T-cell (primary cell): ENCODE measurements at places on chromosomes 16 and 17.

DNA sequence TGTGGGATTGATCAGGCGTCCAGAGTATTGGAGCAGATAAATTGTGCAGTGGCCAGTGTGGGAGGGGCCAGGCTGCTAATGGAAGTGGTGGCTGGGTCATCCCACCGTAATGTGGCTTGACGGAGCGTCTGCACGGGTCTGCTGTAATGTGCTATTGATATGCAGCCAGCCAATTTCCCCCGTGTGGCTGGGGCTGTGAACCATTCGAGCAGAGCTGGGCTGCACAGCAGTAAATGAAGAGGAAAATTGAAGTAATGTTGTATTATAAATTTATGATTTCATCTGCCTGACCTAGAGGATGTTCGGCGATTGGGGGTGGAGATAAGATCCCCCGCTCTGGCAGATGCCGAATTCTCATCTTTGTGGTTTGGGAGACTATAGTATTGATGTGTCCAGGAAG lies 121.5 kb downstream of the CCDC182 start:
- no peak for DNase-seq
- peaks cover 23% of the 10 kb centered on the region for H3K36me3 ChIP-seq
- no peak overlapping the region for H3K27ac ChIP-seq
- H3K4me1 ChIP-seq, result no peaks in the 10 kb centered on the region

DNA sequence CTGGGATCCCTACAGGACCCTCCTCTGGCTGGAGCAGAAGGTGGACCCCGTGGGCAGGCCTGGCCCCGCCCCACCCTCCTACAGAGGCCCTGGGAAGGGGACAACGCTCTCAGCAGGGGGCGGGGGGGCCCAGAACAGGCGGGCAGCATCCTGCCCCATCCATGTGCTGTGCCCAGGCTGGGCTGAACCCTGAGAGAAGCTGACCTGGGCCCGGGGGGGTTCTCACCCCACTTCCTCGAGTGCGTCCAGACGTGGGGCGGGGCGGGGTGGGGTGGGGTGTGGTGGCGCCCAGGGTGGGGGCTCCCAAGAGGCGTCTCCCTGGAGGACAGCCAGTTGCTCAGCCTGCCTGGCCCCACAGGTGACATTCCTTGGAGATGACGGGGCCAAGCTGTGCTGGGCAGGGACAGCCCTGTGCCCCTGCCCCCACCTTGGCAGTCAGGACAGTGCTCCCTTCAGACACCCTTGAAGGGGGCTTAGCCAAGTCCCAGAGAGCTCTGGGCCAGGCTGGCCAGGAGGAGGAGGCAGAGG lies 390 bp upstream of the UNC13D start:
- H3K4me1 ChIP-seq, result peaks cover 59% of the 10 kb centered on the region
- H3K4me3 ChIP-seq, result peak overlapping the region; percentile 84
- H3K27ac ChIP-seq, result peak overlapping the region; percentile 91
- peaks cover 63% of the 10 kb centered on the region for H3K36me3 ChIP-seq

DNA sequence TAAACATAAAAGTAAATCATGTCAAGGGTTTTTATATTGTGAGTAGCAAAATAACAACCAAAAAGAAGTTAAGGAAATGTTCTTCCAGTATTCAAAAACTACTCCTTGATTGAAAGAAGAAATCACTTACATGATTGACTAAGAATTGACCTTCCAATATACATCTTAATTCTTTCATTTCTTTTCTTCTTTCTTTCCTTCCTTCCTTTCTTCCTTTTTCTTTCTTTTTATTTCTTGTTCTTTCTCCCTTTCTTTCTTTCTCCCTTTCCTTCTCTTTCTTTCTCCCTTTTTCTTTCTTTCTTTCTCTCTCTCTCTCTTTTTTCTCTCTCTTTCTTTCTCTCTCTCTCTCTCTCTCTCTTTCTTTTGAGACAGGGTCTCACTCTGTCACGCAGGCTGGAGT lies 60.7 kb upstream of the SOX9 start:
- H3K4me3 ChIP-seq, result no peak overlapping the region
- DNase-seq, result no peak

DNA sequence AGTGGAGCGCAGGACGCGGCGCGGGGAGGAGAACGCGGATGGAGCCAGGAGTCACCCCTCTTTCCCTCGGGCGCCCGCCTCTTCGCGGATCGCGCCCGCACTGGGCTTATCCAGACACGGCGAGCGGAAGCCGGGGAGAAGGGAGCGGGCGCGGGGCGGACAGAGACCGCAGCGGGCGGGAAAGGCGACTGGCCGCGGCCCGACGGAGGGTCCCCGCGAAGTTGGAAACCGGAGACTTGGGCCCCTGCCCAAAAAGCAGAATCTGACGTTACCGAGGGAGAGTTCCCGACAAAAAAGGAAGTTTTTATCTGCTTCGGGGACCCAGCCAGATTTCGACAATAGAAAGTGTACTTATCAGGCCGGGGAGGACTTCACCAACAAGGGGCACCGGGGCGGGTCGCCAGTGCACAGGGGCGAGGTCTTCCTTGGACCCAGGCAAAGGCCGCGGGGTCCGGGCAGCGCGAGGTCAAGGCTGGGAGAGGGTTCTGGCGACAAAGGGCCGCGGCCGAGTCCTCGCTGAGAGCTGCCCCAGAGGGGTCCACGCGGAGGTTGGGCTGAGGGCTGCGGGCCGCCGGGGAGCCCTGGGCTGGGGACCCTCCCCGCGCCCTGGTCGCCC lies 519 bp downstream of the ST6GALNAC2 start:
- peaks cover 26% of the 10 kb centered on the region for H3K4me1 ChIP-seq
- H3K27me3 ChIP-seq, result peaks cover 11% of the 10 kb centered on the region
- no peak for DNase-seq
- peak overlapping the region; percentile 58 for H3K4me3 ChIP-seq
- no peaks in the 10 kb centered on the region for H3K36me3 ChIP-seq

GRCh38 chr16:81014672-81015071 lies 7.7 kb downstream of the CENPN start:
- no peaks in the 10 kb centered on the region for H3K27me3 ChIP-seq
- no peak overlapping the region for H3K27ac ChIP-seq
- no peak overlapping the region for H3K4me3 ChIP-seq
- H3K36me3 ChIP-seq, result no peaks in the 10 kb centered on the region
- no peaks in the 10 kb centered on the region for H3K4me1 ChIP-seq

GRCh38 chr16:56889206-56889605 lies 24.2 kb downstream of the SLC12A3 start:
- no peak overlapping the region for H3K27ac ChIP-seq
- H3K4me3 ChIP-seq, result no peak overlapping the region
- H3K4me1 ChIP-seq, result no peaks in the 10 kb centered on the region
- H3K27me3 ChIP-seq, result no peaks in the 10 kb centered on the region

- no peaks in the 10 kb centered on the region for H3K36me3 ChIP-seq
- H3K27me3 ChIP-seq, result peaks cover 12% of the 10 kb centered on the region
- peaks cover 29% of the 10 kb centered on the region for H3K4me1 ChIP-seq
- H3K27ac ChIP-seq, result no peak overlapping the region
- peak overlapping the region; percentile 62 for H3K4me3 ChIP-seq
Measured at GRCh38 chr17:43547189-43547550, 1.0 kb upstream of the ETV4 start.

DNA sequence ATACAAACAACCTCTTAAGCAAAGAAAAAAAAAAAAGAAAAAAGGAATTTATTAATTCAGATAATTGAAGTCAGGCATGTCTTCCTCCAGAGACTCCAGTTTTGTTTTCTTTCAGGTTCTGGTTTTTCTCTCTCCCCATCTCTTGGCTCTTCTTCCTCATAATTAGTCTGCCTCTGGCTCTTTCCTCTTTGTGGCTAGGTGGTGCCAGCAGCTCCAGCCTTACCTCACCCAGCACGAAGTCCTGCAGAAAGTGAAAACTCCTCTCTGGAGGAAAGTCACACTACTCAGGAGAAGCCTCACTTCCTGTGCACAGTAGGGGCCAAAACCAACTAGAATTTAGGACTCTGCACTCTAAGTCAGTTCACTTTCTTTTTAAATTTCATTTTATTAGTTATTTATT lies 10.3 kb upstream of the NFAT5 start:
- H3K36me3 ChIP-seq, result no peaks in the 10 kb centered on the region
- H3K27ac ChIP-seq, result no peak overlapping the region
- H3K27me3 ChIP-seq, result peaks cover 3% of the 10 kb centered on the region
- no peak overlapping the region for H3K4me3 ChIP-seq
- DNase-seq, result no peak

- H3K27me3 ChIP-seq, result peaks cover 76% of the 10 kb centered on the region
- no peaks in the 10 kb centered on the region for H3K36me3 ChIP-seq
- H3K27ac ChIP-seq, result no peak overlapping the region
- DNase-seq, result no peak
- peaks cover 75% of the 10 kb centered on the region for H3K4me1 ChIP-seq
Measured at GRCh38 chr17:42675965-42676423, 800 bp downstream of the PLEKHH3 start.

- no peaks in the 10 kb centered on the region for H3K4me1 ChIP-seq
- H3K36me3 ChIP-seq, result peaks cover 41% of the 10 kb centered on the region
- no peaks in the 10 kb centered on the region for H3K27me3 ChIP-seq
Measured at GRCh38 chr16:4749700-4750257, 15.4 kb downstream of the DNAAF8 start.

GRCh38 chr16:73204359-73205152 lies 156.6 kb upstream of the ZFHX3 start:
- DNase-seq, result no peak
- H3K4me3 ChIP-seq, result no peak overlapping the region
- no peaks in the 10 kb centered on the region for H3K4me1 ChIP-seq
- H3K27ac ChIP-seq, result no peak overlapping the region
- no peaks in the 10 kb centered on the region for H3K27me3 ChIP-seq

DNA sequence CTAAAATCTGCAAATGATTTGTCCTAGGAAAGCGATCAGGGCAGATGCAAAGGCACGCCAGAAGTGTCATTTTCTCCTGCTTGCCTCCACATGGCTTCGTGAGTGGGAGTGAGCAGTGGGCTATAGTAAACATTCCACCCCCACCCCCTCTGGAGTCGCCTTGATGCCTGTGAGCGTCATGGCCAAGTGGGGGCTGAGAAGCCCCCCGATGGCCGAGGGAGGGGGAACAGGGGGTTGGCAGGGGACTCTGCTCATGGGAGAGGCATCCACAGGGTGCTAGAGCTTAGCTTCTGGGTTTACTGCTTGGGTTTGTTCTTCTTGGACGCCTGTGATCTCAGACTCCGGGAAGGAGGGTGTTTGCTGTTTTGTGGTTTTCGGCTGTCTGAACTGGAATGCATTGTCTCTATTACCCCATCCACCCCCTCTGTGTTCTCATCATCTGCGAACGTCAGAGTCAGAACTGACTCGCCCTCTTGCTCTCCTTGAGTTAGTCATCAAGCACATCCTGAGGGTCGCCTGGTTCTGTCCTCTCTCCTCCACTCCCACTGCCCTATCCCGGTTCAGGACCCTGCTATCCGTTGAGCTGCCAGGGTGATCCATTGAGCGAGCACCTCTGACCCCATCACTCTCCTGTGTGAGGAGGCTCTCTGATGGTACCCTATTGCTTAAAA lies 15.4 kb downstream of the TNS4 start:
- H3K27ac ChIP-seq, result no peak overlapping the region
- H3K4me1 ChIP-seq, result peaks cover 71% of the 10 kb centered on the region
- no peaks in the 10 kb centered on the region for H3K36me3 ChIP-seq
- DNase-seq, result no peak

DNA sequence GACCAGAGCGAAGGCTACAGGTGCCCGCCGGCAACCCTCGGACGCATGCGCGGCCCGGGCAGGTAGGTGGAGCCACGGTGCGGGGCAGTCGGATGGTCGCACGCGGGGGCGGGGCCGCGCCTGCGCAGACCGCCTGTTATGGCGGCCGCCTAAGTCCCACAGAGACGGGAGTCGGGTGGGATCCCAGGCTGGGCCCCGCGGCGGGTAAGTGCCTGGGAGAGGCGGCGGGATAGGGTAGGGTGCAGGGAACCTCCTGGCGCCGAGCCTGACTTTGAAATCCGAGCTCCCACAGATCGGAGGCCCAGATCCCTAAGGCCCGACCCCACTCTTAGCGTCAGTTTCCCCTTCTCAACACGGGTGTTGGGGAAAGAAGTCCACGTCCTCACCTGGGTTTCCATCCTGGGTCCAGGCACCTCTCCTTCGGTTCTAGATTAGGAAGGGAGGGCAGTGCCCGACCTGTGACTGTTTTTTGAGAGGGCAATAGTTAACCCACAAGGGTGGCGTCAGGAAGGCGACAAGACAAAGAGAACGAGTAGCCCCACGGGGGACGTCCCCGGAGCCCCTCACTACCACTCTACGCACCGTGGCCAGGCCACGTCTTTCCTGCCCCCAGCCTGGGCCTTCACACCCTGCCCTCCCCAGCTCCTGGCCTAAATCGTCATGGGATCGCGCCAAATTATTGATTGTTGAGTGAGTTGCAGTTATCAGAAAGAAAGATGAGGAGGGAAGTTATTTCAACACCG lies at the start of gene METTL22:
METTL22 (plus strand) TSS at position 127 of the 743 bp plus-strand sequence. CDS start 3,968 bp downstream, outside the sequence.
- DNase-seq, result peak; percentile 91
- peaks cover 9% of the 10 kb centered on the region for H3K4me1 ChIP-seq
- peak within 1 kb of the TSS; percentile 84 for H3K4me3 ChIP-seq
- H3K27me3 ChIP-seq, result no peaks in the 10 kb centered on the region

DNA sequence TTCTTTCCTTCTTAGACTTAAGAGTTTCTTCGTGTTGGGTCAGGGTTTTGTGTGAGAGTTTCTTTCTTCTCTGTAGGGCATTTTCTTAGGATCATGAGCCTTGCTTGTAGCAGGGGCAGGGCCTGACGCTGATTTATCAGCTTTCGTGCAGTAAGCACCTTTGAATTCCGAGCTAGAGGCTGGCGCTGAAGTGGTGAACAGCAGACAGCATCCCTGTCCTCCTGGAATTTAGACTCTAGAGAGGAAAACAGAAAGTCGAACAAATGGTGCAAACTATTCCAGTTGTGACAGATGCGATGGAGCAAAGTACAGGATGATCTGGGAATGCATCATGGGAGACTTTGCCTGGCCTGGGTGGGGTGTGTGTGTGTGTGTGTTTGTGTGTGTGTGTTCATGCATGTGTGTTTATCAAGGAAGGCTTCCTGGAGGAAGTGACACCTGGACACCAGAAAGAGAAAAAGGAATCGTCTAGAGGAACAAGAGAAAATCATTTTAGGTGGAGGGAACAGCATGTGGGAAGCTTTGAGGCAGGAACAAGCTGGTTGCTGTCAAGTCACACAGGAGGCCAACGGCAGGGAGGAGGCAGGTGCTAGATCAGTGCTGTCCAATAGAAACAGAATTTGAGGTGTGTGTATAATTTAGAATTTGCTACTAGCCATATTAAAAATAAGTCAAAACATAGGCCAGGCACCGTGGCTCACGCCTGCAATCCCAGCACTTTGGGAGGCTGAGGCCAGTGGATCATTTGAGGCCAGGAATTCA lies 60.2 kb downstream of the WWP2 start:
- H3K36me3 ChIP-seq, result peaks cover 9% of the 10 kb centered on the region
- no peak overlapping the region for H3K4me3 ChIP-seq
- no peaks in the 10 kb centered on the region for H3K27me3 ChIP-seq
- no peak for DNase-seq
- no peaks in the 10 kb centered on the region for H3K4me1 ChIP-seq
